Vagina (tissue), 2 donors: ENCODE measurements at places on chromosomes 2 and 18. TPM values are rescaled to one million over a fixed set of nuclear protein-coding genes. Genes with fewer than 3 reads are reported as not detected.

DNA sequence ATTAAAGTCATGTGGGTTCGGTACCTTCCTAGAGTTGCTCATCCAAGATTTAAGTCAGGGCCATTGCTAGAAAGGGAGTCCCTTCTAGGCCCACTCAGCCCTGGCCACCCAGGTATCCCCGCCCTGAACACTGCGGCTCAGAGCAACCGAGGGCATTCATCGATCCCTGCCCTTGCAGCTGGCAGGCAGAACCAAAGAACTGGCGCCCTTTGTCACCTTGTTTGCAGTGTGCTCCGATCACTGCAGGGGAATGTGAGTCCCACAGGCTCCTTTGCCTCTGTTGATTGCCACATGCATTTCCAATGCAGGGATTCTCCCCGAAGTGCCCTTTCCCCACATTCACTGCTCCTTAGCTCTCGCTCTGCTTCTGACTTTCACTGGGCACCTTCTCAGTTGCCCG is 108.5 kb downstream of the CMPK2 start:
- H3K4me3 ChIP-seq = no peak overlapping the region
- H3K27ac ChIP-seq = no peak overlapping the region
- H3K27me3 ChIP-seq = no peaks in the 10 kb centered on the region
- H3K4me1 ChIP-seq = no peaks in the 10 kb centered on the region
- no peak for DNase-seq
- H3K36me3 ChIP-seq = no peaks in the 10 kb centered on the region

GRCh38 chr2:240935103-240935876 is 29.2 kb downstream of the CROCC2 start:
- H3K27ac ChIP-seq = no peak overlapping the region
- no peak for DNase-seq

DNA sequence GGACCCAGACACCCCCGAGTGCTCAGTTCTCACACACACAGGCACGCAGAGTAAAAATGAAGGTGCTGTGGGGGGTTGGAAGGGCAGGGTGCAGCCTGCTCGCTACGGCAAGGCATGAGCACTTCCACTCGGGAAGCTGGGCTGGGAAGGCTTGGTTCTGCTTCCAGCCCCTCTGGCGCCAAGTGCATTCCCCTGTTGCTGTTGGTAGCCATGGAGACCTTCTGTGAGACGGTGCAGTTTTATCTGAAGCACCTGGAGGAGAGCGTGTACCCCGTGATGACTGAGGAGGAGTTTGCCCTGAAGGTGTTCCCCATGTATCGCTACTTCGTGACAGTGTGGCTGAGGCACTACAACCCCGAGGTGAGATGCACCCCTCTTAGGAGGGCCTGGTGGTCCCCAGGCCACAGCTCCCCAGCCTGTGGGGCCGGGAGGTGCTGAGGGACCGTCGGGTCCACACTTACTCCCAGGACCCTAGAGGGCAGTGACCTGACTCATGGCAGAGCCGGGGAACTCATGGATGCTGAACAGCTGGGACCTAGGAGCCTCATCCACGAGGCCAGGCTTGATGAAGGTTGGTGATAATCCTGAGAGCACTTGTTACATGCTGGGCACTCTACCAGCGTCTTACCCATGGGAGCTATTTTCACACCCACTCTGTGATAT is 15.5 kb downstream of the MROH2A start:
- H3K27ac ChIP-seq = no peak overlapping the region
- H3K4me1 ChIP-seq = no peaks in the 10 kb centered on the region
- H3K36me3 ChIP-seq = no peaks in the 10 kb centered on the region
- no peak overlapping the region for H3K4me3 ChIP-seq

The DLX2 gene
- not detected for total RNA-seq

DNA sequence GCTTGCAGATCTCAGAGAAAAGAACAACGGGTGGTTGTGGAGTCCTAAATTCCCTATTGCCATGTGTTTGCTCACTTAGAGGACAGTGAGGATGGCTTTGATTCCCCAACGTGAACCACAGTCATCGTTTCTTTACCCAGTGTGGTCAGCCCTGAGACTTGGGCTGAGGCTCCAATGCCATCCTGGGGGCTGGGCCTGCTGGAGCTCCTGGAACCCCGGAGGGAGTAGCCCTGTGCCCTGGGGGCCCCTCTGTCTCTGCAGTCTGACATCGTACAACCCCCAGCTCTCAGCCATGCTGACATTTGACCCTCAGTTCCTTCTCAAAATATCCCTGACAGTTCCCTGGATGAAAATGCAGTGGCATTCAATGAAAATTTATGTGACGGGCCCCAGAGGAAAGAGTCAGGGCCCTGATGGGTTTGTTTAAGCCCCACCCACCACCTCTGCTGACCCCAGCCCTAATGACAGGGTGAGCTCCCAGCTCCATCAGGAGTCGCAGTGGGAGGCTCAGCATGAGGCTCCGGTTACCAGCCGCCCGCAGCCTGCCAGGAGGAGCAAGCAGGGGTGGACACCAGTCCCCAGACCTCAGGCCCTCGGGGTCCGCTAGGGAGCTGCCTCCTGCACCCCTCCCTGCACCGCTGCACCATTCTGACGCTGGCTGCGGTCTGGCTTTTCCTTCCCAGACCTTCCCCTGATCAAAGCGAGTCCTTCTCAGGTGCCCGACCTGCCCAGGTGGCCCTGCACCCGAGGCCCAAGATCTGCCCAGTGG is 120.9 kb downstream of the TWIST2 start:
- DNase-seq = no peak
- peaks cover 3% of the 10 kb centered on the region for H3K4me1 ChIP-seq
- no peaks in the 10 kb centered on the region for H3K36me3 ChIP-seq
- no peak overlapping the region for H3K4me3 ChIP-seq
- no peaks in the 10 kb centered on the region for H3K27me3 ChIP-seq
